ENCODE measurements at places on chromosomes 3 and 15.

DNA sequence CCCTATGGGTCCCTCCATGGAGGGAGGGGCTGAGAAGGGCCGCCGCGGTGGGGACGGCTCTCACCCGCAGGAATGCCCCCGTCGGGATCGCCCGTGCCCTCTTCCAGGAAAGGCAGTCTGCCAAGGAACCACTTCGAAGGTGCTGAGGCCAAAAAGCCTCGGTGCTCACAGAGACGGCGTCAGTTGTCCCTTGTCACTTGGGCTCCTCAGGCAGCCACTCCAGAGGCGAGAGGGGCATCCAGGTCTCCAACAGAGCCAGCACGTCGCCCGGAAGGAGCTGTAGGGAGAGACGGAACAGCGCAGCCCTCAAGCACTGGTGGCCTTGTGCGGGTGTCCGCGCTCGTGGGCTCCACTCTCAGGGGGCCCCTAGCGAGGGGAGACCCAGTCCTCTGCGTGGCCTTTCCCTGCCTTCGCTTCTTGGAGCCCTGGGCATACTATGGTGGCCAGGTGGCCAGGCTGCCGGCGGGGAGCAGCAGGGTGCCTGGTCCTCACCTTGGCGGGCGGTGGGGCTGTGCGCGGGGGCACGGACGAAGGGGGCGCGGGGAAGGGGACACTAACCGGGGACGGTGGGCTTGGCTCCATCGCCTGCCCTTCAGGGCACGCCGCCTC lies 994 bp downstream of the MESP1 start:
- H3K4me1 ChIP-seq: peaks cover 26% of the 10 kb centered on the region
- DNase-seq: peak; percentile 30
- peak overlapping the region; percentile 71 for H3K4me3 ChIP-seq

- H3K36me3 ChIP-seq: no peaks in the 10 kb centered on the region
- H3K4me3 ChIP-seq: no peak overlapping the region
- no peaks in the 10 kb centered on the region for H3K4me1 ChIP-seq
Measured at GRCh38 chr15:92051716-92052115, 198.2 kb downstream of the SLCO3A1 start.

- H3K27ac ChIP-seq: no peak overlapping the region
- DNase-seq: no peak
- no peak overlapping the region for H3K4me3 ChIP-seq
- H3K4me1 ChIP-seq: peaks cover 29% of the 10 kb centered on the region
- H3K36me3 ChIP-seq: peaks cover 41% of the 10 kb centered on the region
- H3K27me3 ChIP-seq: no peaks in the 10 kb centered on the region
Measured at GRCh38 chr3:141446737-141447136, 40.1 kb upstream of the RASA2 start.

GRCh38 chr3:98780343-98780742 lies 17.2 kb downstream of the ST3GAL6 start:
- H3K27me3 ChIP-seq: no peaks in the 10 kb centered on the region
- H3K4me1 ChIP-seq: no peaks in the 10 kb centered on the region
- no peak overlapping the region for H3K4me3 ChIP-seq
- no peak overlapping the region for H3K27ac ChIP-seq
- no peak for DNase-seq

DNA sequence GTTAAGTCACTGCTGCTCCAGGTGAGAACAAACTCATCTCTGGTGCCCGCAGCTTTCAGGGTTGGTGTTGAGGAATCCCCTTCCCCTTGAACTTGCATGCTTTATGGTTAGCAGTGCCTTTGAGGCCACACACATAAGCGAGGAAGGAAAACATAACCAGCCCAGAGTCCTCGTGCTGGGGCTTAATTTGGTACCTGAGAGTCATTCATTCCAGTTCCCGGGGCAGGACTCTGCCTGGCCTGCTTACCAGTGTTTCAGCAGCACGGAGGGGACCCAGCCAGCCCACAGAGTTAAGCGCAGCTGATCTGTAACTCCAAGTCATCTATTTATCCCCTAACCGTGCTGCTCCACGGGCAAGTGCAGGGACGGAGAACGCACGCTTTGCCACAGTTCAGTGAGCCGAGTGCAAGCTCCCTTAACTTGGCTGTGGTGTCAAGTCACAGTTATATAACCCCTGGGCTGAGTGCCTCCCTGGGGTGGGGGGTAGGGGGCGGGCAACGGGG lies 302.3 kb upstream of the ICE2 start:
- DNase-seq: no peak
- no peak overlapping the region for H3K27ac ChIP-seq
- no peak overlapping the region for H3K4me3 ChIP-seq

DNA sequence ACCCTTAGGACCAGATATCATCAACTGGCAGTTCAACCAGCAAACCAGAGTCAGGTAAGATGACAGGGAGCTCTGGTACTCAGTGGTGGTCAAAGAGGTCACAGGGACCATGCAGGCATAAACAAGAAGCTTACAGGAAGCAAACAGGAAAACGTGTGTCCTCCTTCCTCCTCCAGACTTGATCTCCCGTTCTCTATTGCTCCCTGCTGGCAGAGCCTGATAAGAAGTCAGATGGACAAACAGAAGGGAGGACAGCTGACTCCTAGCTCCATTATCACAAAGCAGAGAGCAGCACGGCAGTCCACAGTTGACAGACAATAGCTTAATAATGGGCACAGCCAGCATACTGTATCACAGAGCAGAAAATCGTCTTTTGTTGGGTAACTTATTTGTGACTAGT lies 156.5 kb upstream of the SLC2A2 start:
- no peaks in the 10 kb centered on the region for H3K4me1 ChIP-seq
- no peaks in the 10 kb centered on the region for H3K36me3 ChIP-seq
- no peak overlapping the region for H3K4me3 ChIP-seq
- no peaks in the 10 kb centered on the region for H3K27me3 ChIP-seq
- DNase-seq: no peak

- no peak overlapping the region for H3K27ac ChIP-seq
- DNase-seq: no peak
- H3K4me1 ChIP-seq: no peaks in the 10 kb centered on the region
- no peaks in the 10 kb centered on the region for H3K27me3 ChIP-seq
- no peaks in the 10 kb centered on the region for H3K36me3 ChIP-seq
Measured at GRCh38 chr3:94176988-94177745, 114.3 kb downstream of the NSUN3 start.

DNA sequence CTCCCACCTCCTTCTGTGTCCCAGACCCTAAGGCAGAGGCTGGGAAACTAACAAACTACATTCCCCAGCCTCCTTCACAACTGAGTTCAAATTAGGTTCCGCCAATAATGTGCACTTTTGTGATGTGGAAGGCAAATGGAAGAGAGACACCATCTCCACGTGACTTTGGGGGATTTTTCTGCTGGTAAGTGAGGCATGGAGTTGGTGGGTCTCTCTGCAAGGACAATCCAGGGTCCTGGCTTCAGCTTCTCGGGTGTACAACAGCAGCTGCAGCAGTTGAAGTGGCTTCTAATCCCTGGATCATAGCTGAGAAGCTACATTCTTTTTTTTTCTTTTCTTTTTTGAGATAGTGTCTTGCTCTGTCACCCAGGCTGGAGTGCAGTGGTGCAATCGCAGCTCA lies 58.9 kb upstream of the GATA2 start:
- H3K36me3 ChIP-seq: no peaks in the 10 kb centered on the region
- H3K27me3 ChIP-seq: peaks cover 34% of the 10 kb centered on the region
- H3K4me1 ChIP-seq: peaks cover 6% of the 10 kb centered on the region
- DNase-seq: no peak
- H3K27ac ChIP-seq: no peak overlapping the region
